ENCODE measurements at places on chromosomes 5 and 9. TPM values are rescaled to one million over a fixed set of nuclear protein-coding genes. Genes with fewer than 3 reads are reported as not detected.
A peak's percentile ranks its signal among the peaks of the same experiment; 100 is the strongest.

- no peak for DNase-seq
- no peak overlapping the region for H3K27ac ChIP-seq
- no peaks in the 10 kb centered on the region for H3K36me3 ChIP-seq
- H3K4me3 ChIP-seq: no peak overlapping the region
- no peaks in the 10 kb centered on the region for H3K4me1 ChIP-seq
- no peaks in the 10 kb centered on the region for H3K27me3 ChIP-seq
Measured at GRCh38 chr9:72827950-72828731, 124.7 kb downstream of the ALDH1A1 start.

The FOXD4 gene
- total RNA-seq: 0.20 TPM

The BHMT gene
- not detected for total RNA-seq

The MPDZ gene
- total RNA-seq: not detected

DNA sequence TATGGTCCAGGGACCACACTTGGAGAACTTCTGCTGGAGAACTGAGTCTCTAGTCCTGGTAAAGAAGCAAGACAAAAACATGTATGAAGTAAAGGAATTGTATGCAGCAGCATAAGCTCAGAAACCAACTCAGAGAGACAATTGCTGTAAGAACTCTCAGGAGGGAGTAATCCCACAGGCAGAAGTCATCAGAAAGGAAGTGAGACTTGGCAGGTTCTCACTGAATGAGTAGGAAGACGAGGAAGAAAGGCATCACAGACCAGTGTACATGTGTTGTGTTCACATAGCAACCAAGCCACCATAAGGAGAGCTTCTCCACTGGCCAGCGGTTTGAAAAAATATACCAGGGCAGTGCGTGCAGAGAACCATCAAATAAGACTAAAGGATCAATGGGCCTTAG is 57.9 kb upstream of the FST start:
- H3K27ac ChIP-seq: no peak overlapping the region
- H3K4me1 ChIP-seq: no peaks in the 10 kb centered on the region
- no peaks in the 10 kb centered on the region for H3K36me3 ChIP-seq
- DNase-seq: no peak
- no peak overlapping the region for H3K4me3 ChIP-seq

GRCh38 chr9:70410368-70410767 is 4.1 kb downstream of the KLF9 start:
- H3K36me3 ChIP-seq: no peaks in the 10 kb centered on the region
- peaks cover 65% of the 10 kb centered on the region for H3K4me1 ChIP-seq
- H3K4me3 ChIP-seq: peak overlapping the region; percentile 99
- no peak for DNase-seq
- H3K27me3 ChIP-seq: no peaks in the 10 kb centered on the region
